ENCODE measurements at places on chromosomes 12 and 14. TPM values are rescaled to one million over a fixed set of nuclear protein-coding genes. Genes with fewer than 3 reads are reported as not detected.

The RAD9B gene
- total RNA-seq: not detected

GRCh38 chr14:77144412-77145115 lies 3.0 kb upstream of the ZDHHC22 start:
- H3K4me3 ChIP-seq: no peak overlapping the region
- peaks cover 15% of the 10 kb centered on the region for H3K27me3 ChIP-seq

- H3K36me3 ChIP-seq: no peaks in the 10 kb centered on the region
- no peaks in the 10 kb centered on the region for H3K27me3 ChIP-seq
- no peak overlapping the region for H3K27ac ChIP-seq
- DNase-seq: no peak
- no peak overlapping the region for H3K4me3 ChIP-seq
- H3K4me1 ChIP-seq: no peaks in the 10 kb centered on the region
These were observed 72.3 kb downstream of the LRIG3 start for GRCh38 chr12:58847901-58848600.

- no peak for DNase-seq
- H3K4me1 ChIP-seq: no peaks in the 10 kb centered on the region
- H3K4me3 ChIP-seq: no peak overlapping the region
These were observed 1018.7 kb downstream of the AACS start for GRCh38 chr12:126083926-126084325.

- H3K27ac ChIP-seq: no peak overlapping the region
- no peak overlapping the region for H3K4me3 ChIP-seq
- peaks cover 67% of the 10 kb centered on the region for H3K27me3 ChIP-seq
- DNase-seq: no peak
- H3K4me1 ChIP-seq: peaks cover 8% of the 10 kb centered on the region
These were observed 922 bp downstream of the TBX5 start for GRCh38 chr12:114404926-114405518.
